Stimulated activated CD4-positive, alpha-beta T cell treated with anti-CD3 and anti-CD28 coated beads, Interleukin-1b, Interleukin-23, amount 100 ng/mL, for 4 hours (primary cell): ENCODE measurements at places on chromosomes 2 and 18.

DNA sequence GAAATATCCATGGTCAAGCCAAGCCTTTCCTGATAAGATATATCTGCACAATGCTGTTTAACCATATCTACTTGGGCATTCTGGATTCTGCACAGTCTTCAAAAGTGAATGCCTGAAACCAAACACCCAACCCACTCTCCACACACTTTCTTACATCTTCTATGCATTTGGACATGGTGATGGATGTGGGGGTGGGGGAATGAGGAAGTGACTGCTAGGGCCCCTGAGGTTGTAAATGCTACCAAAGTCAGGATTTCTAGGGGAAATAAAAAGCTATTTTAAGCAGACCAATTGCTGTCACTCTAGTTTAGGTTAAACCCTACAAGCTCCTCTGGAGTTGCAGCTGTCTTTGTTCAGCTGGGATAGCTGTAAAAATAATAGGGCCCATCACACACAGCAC is 26.7 kb upstream of the TGFA start:
- DNase-seq: no peak

DNA sequence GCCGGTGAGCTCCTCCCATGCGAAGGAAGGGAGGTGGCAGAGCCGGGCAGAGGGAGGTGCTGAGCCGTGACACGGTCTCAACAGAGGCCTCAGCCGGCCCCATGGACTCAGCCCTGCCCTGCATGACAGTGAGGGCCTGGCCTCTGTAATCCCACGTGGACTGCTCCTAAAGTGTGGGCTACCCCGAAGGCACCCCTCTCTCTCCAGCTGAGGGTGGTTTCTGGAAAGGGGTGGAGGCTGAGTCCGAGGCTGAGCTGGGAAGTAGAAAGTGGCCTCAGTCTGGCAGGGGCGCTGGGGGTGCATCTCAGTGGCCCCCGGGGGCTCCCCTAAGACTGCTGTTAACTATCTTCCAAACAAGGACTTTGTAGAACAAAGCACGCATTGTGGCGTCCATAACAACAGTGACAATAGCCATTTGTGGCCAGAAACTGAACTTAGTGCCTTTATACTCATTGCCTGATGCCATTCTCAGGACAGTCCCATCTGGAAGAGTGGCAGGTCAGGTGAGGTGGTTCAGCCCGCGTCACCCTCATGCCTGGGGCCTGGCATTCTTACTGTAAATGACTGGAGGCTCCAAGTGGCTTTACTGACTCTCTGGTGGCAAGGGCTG is 192.4 kb downstream of the TWIST2 start:
- no peak for DNase-seq

DNA sequence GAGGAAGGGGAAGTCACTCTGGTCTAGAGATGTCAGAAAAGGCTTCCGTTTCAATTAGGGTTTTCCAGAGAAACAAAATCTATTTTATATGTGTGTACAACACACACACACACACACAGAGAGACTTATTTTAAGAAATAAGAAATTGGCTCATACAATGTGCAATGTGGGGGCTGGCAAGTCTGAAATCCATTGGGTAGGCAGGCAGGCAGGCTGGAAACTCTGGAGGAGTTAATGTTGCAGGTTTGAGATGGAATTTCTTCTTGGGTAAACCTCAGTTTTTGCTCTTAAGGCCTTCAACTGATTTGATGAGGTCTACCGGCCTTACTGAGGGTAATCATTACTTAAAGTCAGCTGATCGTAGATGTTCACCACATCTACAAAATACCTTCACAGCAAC is 62.6 kb downstream of the MDH1 start:
- no peak for DNase-seq

DNA sequence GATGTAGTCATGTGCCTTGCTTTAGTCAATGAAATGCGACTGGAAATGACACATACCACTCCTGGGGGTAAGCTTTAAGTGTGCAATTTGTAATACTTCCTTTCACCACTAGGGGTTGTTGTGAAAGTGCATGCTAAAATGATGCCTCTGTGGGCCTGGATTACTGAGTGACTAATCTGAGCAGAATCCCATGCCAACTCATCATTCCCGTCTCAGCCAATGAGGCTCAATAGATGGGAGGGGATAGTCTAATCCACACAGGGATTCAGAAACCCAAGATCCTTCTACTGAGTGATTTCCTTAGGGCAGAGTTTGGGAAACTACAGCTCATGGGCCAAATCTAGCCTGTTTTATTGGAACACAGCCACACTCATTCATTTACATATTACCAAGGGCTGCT is 54.0 kb downstream of the HRH4 start:
- DNase-seq: no peak

GRCh38 chr2:236749346-236749745 is 179.7 kb downstream of the ACKR3 start:
- DNase-seq: no peak

DNA sequence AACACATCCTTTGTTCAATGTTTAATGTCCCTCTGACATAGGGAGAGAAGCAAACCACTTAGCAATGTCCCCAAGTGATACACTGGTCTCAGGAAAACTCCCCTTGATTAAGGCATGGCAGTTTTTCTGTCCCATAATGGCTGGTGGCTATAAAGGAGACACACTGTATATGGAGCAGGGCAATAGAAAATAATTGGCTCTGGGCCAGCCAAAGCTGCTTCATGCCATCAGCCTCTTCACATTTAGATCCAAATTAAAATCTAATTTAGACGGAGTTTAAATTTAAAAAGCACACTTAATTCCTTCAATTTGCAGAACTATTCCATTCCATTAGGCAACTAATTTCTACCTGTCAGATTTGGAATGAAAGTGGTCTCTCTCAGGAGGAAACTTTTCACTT is 638.1 kb downstream of the DSC3 start:
- no peak for DNase-seq

- no peak for DNase-seq
Observed at GRCh38 chr2:66696886-66697285, 262.0 kb downstream of the MEIS1 start.

DNA sequence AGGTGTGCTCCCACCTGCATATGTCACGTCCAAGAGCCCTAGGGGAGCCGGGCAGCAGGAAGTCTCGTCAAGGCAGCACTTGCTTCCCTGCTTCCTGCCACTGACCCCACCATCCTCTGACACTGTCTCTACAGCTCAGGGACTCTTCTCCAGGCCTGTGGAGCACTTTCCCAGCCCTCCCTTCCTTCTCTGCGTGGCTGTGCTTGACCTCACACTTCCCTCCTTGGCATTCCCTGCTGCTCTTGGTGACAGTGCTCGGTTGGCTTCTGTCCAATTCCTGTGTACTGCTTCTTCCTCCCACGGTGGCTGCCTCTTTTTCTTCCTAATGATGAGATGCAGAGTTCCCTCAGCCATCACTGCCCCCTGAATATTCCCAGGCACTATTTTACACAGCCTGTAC is 2.8 kb downstream of the CIDEA start:
- DNase-seq: no peak

GRCh38 chr2:33236482-33237385 is 239.7 kb upstream of the RASGRP3 start:
- no peak for DNase-seq

DNA sequence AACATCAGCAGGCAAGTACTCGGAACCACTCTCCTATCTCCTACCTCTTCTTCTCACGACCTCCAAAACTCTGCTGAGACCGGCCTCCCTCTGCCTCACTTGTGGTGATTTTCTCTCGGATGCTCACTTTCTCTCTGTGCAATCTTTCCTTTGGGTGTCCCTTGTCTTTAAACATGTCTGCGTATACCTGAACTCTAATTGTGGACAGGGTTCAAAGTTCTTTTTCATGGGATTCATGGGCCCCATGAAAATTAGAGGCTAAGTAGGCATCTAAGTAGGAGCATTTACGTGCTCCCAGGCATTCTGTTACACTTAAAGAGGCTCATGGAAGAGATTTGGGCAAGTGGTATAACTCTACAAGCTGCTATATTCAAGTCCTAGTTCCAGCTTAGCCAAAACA is 2.1 kb upstream of the PPP1CB start:
- DNase-seq: no peak

- no peak for DNase-seq
Observed at GRCh38 chr2:170170281-170171040, 7.5 kb upstream of the MYO3B start.

DNA sequence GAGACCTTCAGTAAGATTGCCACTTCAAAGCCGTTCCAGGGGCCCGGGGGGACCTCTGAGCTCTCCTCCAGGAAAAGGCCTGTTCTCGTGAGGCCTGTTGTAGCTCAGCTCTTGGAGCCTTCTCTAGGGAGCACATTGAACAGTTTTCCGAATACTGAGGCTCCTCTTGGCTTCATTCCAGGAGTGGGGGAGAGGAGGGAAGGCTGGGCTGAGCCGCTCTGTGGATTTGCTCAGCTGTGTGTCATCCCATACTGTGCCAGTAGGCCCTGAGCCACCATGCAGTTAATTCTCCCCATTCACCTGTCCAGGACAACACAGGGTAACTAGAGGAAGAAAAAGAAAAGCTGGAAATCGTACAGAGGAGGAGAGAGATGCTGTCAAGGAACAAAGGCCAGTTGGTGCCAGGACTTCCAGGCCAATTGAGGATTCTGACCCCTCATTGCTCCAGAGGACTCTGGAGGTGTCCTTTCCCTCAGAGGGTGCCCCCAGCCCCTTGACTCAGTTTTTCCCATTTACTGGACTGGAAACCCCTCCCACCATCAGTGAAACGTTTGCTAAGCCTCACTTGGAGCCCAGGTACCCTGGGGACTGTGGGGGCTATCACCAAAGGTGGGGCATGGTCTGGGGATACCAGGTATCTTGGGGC is 41.4 kb downstream of the HS1BP3 start:
- DNase-seq: no peak

DNA sequence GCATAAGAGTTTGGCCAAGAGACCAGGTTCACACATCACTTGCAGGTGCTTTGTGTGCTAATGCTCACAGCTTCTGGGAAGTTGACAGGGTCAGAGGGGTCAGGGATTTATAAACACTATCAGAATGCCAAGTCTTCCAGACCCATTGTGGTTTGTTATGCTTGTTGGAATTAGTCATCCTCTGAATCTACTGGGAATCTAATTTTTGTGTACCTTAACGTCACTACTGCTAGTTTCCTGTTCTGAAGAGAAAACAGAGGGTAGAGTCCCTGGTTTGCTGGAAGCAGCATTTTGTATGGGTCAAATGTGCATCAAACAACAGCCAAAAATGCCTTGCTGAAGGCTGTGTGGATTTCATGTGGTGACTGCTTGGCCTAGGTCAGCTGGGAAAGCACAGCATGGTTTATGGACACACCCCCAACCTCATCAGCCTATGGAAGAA is 33.3 kb downstream of the ANTXR1 start:
- DNase-seq: no peak
